Retinal pigment epithelial cell (primary cell): ENCODE measurements at places on chromosomes 2 and 18.

- DNase-seq = no peak
Observed at GRCh38 chr2:1041012-1041805, 90.6 kb downstream of the SNTG2 start.

GRCh38 chr2:70937866-70938585 is 2.3 kb downstream of the ATP6V1B1 start:
- DNase-seq = no peak

DNA sequence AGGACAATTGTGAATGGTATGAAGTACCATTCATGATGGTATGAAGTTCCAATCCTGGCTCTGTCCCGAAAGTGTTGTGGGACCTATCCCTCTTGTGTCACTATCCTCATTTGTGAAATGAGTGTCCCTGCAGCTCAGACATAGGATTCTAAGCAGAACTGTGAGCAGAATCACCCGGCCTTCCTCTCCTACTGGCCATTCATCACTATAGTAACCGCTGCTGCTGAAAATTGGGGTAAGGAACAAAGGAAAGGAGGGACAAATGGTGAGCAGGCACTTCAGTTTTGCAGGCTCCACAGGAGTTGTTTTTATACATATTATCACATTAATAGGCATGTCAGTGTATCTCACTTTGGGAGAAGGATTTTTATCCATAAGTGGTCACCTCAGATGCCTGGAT is 27.4 kb downstream of the SMYD1 start:
- no peak for DNase-seq

GRCh38 chr2:173288561-173288960 is 66.1 kb upstream of the CDCA7 start:
- DNase-seq = no peak

GRCh38 chr2:111201214-111201613 is 80.5 kb downstream of the BCL2L11 start:
- DNase-seq = no peak
